GM03348 (cell line): ENCODE measurements at places on chromosomes 13 and 19.
A peak's percentile ranks its signal among the peaks of the same experiment; 100 is the strongest.

GRCh38 chr13:45674908-45675307, 27.2 kb upstream of the CBY2 start:
- peak; percentile 77 for DNase-seq

DNA sequence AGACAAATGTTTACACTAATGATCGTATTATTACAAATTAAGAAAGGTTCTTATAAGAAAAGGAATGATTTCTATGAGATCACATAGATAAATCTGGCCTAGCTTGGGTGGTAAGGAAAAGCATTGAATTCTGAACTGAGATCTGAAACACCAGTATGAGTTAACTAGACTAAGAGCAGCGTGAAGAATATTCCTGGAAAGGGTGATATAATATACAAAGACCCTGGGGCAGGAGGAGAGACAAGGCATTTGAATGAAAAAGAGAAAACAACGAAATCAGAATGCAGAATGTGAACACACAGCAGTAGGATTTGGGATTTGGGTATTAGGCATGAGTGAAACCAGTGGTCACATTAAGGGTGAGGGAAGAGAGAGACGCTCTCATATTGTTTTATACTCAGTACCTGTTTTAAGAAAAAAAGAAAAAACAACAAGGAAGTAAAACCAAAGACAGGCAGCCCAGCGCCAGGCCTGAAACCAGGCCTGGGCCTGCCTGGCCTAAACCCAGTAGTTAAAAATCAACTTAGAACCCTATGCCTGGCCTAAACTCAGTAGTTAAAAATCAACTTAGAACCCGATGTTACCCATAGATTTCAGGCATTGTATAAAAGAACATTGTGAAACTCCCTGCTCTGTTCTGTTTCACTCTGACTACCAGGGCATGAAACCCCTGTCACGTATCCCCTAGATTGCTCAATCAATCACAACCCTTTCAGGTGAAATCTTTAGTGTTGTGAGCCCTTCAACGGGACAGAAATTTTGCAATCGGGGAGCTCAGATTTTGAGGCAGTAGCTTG, 287.1 kb downstream of the ITGBL1 start:
- DNase-seq, result no peak

GRCh38 chr13:113035213-113035800, 66.3 kb downstream of the MCF2L start:
- no peak for DNase-seq

DNA sequence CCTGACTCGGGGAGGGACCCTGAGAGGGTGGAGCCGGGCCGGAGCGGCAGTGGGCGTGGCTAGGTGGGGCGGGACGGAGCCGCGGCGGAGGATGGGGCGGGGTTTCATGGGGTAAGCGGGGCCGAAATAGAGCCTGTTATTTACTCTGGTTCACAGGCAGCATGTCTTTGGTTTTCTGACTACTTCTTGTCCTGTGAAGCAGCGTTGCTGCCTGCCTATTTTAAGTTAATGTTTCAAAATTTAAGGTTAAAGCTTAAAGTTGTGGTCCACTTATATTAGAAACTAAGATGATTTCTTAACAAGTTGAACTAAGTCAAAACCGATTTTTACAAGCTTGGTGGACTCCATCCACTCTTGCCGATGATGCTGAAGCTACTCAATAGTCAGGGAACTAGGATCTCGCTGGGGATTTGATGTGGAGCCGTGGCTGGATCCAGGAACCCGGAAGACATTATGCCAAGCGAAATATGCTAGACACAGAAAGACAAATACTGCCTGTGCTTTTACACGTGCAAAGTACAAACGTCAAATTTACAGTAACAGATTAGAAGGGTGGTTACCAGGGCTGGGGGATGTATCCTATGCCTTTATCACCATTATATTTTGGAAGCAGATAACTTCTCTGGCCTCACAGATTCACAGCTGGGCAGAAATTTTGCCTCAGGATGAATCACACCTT, 433 bp upstream of the ZNF616 start:
- DNase-seq, result peak; percentile 100

DNA sequence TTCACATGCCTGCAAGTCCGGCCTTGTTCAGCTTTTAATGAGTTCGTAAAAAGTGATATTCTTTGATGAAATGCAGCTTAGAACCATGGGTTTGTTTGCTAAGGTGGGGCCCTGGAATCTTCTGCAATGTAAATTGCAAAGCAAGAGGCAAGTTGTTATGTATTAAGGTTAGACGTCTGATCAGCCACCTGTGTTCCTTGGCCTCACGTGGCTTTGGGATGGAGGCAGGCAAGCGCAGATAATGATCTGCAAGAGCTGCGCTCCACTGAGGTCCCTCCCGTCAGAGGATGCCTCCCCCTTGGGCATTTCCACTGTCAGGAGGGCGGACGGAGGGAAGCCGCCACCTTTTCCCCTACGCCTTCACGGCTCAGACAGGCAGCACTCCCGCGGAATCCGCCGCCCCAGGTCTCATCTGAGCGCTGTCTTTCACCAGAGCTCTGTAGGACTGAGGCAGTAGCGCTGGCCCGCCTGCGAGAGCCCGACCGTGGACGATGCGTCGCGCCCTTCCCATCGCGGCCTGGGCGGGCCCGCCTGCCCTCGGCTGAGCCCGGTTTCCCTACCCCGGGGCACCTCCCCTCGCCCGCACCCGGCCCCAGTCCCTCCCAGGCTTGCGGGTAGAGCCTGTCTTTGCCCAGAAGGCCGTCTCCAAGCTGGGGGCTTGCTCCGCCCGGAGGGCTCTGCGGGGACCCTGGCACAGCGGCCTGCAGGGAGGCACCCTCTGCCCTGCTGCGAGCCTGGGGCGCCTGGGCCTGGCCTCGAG, 110.9 kb downstream of the CRYL1 start:
- DNase-seq, result no peak

DNA sequence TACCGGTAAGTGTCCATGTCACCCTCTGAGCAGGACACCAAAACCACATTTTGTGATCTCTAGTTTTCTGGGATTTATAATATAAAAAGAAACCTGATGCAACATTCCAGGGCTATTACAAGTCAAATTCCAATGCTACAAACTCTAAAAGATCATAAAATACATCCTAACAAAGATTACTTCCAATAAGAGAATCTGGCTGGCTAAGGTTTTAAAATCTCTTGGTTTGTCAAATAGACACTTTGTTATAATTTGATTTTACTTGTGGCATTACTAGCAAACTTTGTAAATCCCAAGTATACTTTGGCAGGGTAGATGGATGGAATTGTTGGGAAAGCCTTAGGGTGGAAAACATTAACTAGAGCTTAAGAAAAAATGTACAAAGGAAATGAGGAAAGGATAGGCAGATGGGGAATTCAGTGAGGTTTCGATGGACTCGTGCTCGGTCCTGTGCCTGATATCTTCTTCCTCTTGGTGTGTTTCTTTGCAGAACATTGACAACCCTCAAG, 74.0 kb upstream of the POMP start:
- peak; percentile 72 for DNase-seq

- DNase-seq, result no peak
Observed at GRCh38 chr13:72689181-72689696, 38.2 kb downstream of the MZT1 start.

DNA sequence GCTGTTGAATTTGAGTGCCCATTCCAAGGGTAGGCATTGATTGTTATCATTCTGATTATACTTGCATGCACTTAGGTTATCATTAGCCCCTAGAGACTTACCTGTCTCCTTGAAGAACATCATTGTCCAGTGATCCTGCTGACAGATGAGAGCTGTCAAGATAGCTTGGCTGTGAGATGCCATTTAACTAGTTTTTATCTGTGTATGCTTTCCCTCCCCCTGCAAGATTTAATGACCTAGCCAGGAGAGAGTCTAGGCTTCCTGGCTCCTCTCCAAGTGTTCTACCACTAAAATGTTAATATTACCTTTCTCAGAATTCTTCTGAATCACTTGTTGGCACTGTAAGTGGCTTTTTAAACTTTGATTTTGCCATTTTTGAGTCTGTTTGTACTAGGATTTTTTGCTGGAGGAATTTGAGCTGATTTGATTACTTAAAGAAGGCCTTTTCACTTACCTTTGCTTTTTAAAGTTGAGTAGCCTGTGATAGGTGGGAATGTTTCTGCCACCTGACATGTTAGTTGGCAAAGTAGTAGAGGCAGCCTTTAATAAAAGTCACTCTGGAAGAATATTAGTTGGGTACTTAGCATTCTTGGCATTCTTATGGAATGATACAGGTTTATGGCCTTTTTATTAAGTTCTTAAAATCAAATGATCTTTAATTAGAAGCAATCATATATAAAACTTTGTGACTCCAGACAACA, 41.1 kb downstream of the ARHGAP35 start:
- DNase-seq, result no peak

DNA sequence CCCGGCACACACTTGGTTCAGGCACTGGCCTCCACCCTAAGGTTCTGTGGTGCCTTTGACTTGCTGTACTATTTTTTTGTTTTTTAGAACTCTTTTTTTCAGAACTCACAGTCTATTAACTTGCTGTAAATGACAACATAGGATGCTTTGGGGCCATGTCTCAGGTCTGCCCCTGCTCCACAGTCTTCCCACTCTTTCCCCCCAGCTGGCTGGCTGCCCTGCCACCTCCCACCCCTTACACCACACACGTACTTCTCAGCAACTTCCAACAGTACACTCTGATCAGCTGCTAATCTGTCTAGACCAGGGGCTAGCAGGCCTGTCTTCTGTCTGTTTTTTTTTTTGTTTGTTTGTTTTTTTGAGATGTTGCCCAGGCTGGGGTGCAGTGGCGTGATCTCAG, 8.1 kb downstream of the C19orf44 start:
- no peak for DNase-seq

GRCh38 chr19:31980796-31981195, 364.6 kb upstream of the ZNF507 start:
- no peak for DNase-seq

DNA sequence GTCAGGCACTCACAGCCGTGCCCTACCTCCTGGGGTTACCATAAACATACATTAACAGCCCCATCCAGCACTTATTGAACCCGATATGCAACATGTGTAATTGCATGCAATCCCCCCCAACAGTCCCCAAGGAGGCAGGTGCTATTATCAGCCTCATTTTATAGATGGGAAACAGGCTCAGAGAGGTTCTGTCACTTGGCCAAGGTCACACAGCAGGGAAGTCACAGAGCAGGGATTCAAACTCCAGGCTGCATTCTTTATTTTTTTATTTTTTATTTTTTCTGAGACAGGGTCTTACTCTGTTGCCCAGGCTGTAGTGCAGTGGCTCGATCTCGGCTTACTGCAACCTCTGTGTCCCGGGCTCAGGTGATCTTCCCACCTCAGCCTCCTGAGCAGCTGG, 38.4 kb upstream of the TNFAIP8L1 start:
- no peak for DNase-seq

DNA sequence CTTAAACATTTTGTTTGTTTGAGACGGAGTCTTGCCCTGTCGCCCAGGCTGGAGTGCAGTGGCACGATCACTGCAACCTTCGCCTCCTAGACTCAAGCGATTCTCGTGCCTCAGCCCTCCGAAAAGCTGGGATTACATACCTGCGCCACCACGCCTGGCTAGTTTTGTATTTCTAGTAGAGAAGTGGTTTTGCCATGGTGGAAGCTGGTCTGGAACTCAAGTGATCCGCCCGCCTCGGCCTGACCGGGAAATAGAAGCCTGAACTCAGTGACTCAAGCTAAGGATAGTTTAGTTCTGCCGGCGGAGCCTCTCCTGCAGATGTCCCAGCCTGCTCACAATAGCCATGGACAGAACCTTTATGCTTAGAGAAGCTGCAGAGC, 53.0 kb upstream of the ZNF254 start:
- peak; percentile 65 for DNase-seq

DNA sequence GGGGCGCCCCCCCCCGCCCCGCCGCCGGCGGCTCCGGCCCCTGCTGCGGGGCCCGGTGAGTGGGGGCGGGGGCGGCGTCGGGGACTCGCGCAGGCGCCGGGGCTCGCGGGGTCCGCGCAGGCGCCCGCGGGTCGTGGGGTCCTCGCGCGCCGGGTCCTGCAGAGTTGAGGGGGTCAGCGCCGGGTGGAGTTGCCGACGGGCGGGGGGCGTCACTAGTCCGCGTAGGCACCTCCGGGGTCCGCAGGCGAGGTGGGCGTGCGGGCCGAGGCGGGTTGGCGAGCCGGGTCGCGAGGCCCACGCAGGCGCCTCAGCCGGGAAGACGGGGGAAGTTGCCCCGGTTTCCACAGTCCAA, 365 bp downstream of the PPP6R1 start:
- DNase-seq, result peak; percentile 80

GRCh38 chr13:60311527-60311926, 85.5 kb upstream of the TDRD3 start:
- DNase-seq, result no peak

GRCh38 chr13:25084096-25084495, 11.8 kb upstream of the PABPC3 start:
- no peak for DNase-seq

- no peak for DNase-seq
Observed at GRCh38 chr13:32940601-32941000, 75.6 kb upstream of the KL start.

DNA sequence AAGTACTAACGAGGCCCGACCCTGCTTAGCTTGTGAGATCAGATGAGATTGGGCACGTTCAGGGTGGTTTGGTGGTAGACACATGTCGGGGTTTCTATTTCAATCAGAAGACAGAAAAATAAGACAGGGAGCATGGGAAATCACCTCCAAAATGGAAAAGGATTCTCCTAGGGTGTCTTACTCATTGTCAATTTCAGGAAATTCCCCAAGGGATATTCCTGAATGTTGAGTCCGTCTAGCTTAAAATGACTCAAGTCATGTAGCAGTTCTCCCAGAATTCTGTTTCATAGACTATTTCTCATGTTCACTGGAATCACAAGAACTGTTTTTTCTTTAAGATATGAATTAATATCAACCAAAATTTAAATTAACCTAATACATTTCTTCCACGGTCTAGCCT, 380.1 kb downstream of the EFNB2 start:
- DNase-seq, result no peak

- no peak for DNase-seq
Observed at GRCh38 chr19:31177246-31177645, 172.0 kb downstream of the TSHZ3 start.

DNA sequence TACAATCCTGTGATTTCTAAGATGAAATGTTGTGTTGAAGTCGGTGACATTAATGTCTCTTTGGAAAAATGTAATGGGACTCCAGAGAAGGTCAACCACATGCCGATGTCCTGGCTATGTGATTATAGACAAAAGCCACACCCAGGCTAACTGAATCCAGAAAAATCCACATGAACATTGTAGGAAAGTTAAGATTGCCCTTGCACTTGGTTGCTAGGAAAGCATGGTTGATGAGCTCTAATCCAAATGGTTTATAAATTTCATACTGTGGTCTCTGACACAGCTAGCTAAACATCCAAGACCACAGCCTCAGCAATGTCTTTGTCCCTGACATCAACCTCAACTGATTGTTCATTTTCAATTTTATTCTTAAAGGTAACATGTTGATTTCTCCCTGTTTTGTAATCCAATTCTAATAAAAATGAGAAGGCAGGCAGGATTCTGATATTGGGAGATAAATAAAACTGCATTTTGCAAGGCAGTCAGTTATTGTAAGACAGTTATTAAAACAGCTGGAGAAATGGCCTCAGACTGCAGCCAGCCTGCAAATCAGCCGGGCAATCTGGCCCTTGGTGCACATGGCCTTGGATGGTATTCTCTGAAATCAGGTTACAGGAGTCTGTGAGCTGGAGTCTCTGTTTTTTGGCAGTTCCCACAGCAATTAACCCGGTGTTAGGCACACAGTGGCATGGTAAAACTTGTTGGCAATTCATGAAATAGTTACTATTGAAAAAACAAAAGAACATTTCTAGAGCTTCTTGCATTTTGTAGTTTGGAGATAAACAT, 93.9 kb downstream of the STARD13 start:
- DNase-seq, result no peak

- DNase-seq, result no peak
Observed at GRCh38 chr13:50140153-50140552, 124.9 kb downstream of the KCNRG start.
